Nasal cavity respiratory epithelium epithelial cell of viscerocranial mucosa (primary cell): ENCODE measurements at places on chromosomes 2 and 18. TPM values are rescaled to one million over a fixed set of nuclear protein-coding genes. Genes with fewer than 3 reads are reported as not detected.

The AOX1 gene
- total RNA-seq, result 4.2 and 7.5 TPM in 2 replicates

The ZNF513 gene
- 11.9 and 12.6 TPM in 2 replicates for total RNA-seq

The ASB18 gene
- not detected in 2 replicates for total RNA-seq

The C2orf92 gene
- total RNA-seq, result 1.0 and 3.1 TPM in 2 replicates

The SERPINB11 gene
- total RNA-seq, result under 0.01 and 0.93 TPM in 2 replicates

The SPC25 gene
- total RNA-seq, result not detected in 2 replicates

The POTEE gene
- total RNA-seq, result under 0.01 TPM in 1 of 2 replicates, not detected in the other

The REG1A gene
- not detected in 2 replicates for total RNA-seq

The UGT1A5 gene
- total RNA-seq, result 2.3 TPM in 1 of 2 replicates, not detected in the other

The CENPA gene
- total RNA-seq, result under 0.01 and 0.07 TPM in 2 replicates

The MRPL53 gene
- 18.4 and 27.0 TPM in 2 replicates for total RNA-seq

The TTN gene
- under 0.01 TPM in 2 replicates for total RNA-seq

The REG1B gene
- not detected in 2 replicates for total RNA-seq

The POTEJ gene
- not detected in 2 replicates for total RNA-seq

The LTBP1 gene
- total RNA-seq, result 7.9 and 44.0 TPM in 2 replicates

The ERFE gene
- 3.2 and 3.8 TPM in 2 replicates for total RNA-seq

The LRATD1 gene
- 25.7 and 27.0 TPM in 2 replicates for total RNA-seq

The RTP5 gene
- total RNA-seq, result not detected in 2 replicates

The CCDC102B gene
- 1.2 and 1.4 TPM in 2 replicates for total RNA-seq

The TBC1D8 gene
- 14.7 and 32.7 TPM in 2 replicates for total RNA-seq

The ALLC gene
- total RNA-seq, result not detected in 2 replicates

The PTPRN gene
- total RNA-seq, result not detected in 2 replicates

The SERPINB10 gene
- under 0.01 and 0.43 TPM in 2 replicates for total RNA-seq

The GDF7 gene
- total RNA-seq, result under 0.01 TPM in 2 replicates

The FAM110C gene
- total RNA-seq, result 16.2 and 20.5 TPM in 2 replicates

The NCL gene
- total RNA-seq, result 193 and 566 TPM in 2 replicates

The GULP1 gene
- 38.7 and 66.6 TPM in 2 replicates for total RNA-seq

The FAM124B gene
- total RNA-seq, result not detected in 2 replicates

The MAPK4 gene
- total RNA-seq, result under 0.01 and 0.07 TPM in 2 replicates

The OTOS gene
- total RNA-seq, result not detected in 2 replicates

The TUBA4B gene
- not detected in 2 replicates for total RNA-seq

The CRYGD gene
- total RNA-seq, result not detected in 2 replicates

The VWC2L gene
- total RNA-seq, result 0.07 TPM in 1 of 2 replicates, not detected in the other

The PDE11A gene
- 0.07 TPM in 1 of 2 replicates, not detected in the other for total RNA-seq

The ERLEC1 gene
- total RNA-seq, result 69.5 and 147 TPM in 2 replicates

The UCN gene
- 1.0 and 1.1 TPM in 2 replicates for total RNA-seq

The IL1RL1 gene
- 3.0 and 53.3 TPM in 2 replicates for total RNA-seq

The MC4R gene
- not detected in 2 replicates for total RNA-seq

The COBLL1 gene
- 20.5 and 34.9 TPM in 2 replicates for total RNA-seq

The SIX3 gene
- 0.68 and 4.1 TPM in 2 replicates for total RNA-seq

The LIMS2 gene
- total RNA-seq, result 0.21 TPM in 1 of 2 replicates, not detected in the other

The AFF3 gene
- total RNA-seq, result under 0.01 TPM in 1 of 2 replicates, not detected in the other

The SPATA3 gene
- not detected in 2 replicates for total RNA-seq

The IL1RL2 gene
- 3.1 and 6.3 TPM in 2 replicates for total RNA-seq

The RALBP1 gene
- 84.4 and 96.0 TPM in 2 replicates for total RNA-seq
